ENCODE measurements at places on chromosomes 2 and 18.

- no peak for DNase-seq
Measured at GRCh38 chr2:128252501-128252900, 66.2 kb downstream of the HS6ST1 start.

DNA sequence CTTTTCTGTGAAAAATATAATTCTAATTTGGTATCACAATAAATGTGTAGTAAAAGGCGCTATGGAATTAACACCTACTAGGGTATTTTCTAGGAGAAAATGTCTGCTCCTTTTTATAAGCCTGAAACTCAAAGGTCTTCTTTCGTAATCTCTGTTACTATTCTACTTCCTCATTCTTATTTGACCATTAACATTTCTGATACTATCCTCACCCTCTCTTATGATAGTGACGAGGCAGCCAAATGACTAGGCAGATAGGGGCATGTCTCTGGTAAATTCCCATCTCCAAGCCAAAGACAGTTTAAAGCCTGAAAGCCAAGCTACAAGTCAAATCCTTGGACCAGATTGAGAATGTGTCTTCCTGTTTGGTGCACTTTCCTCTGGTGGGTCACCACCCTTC lies 251.7 kb downstream of the LRRTM4 start:
- DNase-seq = no peak

GRCh38 chr2:240213476-240214421 lies 73.3 kb upstream of the OTOS start:
- no peak for DNase-seq

- DNase-seq = no peak
Measured at GRCh38 chr2:178350051-178350450, 100.9 kb downstream of the PRKRA start.

GRCh38 chr2:100188326-100188725 lies 45.9 kb upstream of the AFF3 start:
- DNase-seq = no peak

DNA sequence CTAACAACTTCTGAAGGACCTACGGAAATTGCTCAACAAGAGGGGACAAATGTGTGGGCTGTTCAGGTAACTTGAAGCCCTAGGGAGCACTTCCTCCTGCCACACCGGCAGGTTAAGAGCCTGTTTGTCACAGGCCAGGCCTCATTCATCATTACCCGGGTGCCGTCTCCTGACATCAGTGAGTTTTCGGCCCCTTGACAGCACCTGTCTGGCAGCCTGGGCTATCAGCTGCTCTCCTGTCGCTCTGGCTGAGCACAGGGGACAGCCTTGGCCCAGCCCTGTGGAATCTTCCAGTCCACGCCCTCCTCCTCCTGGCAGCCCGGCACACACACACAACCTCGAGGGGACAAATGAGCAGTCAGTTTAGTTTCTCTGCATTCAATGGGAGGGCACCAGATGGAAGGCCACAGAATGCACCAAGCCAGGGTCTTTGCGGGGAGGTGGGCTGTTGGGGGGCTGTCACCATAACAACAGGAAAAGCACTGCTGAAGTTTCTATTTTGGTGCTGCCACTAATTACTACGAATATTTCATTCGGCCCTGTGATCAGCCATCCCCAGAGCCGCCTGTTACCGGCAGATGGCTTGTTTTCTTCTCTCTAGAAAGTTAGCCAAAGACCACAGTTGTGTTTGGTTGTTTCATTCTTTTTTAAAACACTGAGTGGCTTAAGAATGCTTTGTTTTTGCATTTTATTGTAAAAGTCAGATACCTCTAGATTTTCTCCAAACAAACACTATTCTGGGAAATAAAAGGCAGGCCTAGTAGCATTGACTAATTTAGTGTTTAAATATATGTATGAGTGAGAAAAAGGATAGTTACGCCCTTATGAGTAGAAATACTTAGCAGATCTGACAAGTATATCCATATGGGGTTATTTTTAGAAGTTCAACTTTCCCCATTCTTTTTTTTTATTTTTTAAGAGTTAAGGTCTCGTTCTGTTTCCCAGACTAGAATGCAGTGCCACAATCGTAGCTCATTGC lies 189.9 kb upstream of the NDUFV2 start:
- DNase-seq = no peak

GRCh38 chr2:182113334-182113733 lies 127.7 kb downstream of the PPP1R1C start:
- DNase-seq = no peak

GRCh38 chr18:77062518-77063003 lies 70.0 kb downstream of the MBP start:
- no peak for DNase-seq

GRCh38 chr2:129888896-129889295 lies 90.6 kb upstream of the RAB6C start:
- no peak for DNase-seq

DNA sequence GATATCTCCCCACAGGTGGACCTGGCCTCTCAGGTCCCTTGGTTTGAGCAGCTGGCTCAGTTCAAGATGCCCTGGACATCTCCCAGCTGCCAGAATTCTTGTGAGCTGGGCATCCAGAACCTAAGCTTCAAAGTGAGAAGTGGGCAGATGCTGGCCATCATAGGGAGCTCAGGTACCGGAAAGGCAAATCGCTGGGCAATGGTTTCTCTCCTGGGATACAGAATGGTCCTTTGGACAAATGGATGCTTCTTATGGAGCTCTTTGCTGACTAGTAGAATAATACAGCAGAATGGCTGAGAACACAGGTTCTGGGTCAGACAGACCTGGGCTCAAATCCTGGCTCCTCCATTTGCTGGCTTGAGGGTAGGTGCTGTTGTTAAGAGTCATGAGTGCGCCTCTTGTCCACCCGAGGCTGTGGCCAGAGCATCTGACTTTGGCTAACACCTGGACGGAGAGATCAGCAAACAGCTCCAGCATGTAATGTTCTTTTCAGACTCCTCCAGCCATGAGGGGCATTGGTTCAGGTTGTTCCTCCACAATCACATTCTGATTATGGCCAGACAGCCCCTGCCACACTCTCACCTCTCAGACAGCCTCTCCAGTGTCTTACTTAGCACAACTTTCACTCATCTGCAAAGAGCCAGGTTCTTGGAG lies 7.5 kb downstream of the ABCG8 start:
- DNase-seq = no peak

- no peak for DNase-seq
Measured at GRCh38 chr2:17482651-17483050, 35.6 kb downstream of the RAD51AP2 start.

GRCh38 chr2:61340242-61340641 lies 130.6 kb downstream of the USP34 start:
- no peak for DNase-seq

DNA sequence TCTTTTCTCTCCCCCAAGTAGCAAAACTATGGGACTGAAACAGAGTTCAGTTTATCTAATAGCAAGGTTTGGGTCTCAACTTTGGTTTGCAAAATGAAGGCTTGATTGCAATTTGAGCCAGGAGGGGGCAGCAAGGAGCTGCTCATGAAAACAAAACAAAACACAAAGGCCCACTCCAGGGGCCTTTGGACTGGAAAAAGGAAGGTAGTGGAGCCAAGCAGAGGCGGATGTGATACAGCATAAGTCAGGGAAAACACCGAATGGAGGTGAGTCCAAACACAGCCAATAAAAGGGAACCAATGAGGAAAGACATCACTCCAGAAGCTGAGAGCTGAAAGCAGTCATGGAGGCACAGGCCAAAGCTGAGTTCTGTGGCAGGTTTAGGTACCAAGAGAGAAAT lies 799.7 kb upstream of the ACVR2A start:
- DNase-seq = peak; percentile 35

DNA sequence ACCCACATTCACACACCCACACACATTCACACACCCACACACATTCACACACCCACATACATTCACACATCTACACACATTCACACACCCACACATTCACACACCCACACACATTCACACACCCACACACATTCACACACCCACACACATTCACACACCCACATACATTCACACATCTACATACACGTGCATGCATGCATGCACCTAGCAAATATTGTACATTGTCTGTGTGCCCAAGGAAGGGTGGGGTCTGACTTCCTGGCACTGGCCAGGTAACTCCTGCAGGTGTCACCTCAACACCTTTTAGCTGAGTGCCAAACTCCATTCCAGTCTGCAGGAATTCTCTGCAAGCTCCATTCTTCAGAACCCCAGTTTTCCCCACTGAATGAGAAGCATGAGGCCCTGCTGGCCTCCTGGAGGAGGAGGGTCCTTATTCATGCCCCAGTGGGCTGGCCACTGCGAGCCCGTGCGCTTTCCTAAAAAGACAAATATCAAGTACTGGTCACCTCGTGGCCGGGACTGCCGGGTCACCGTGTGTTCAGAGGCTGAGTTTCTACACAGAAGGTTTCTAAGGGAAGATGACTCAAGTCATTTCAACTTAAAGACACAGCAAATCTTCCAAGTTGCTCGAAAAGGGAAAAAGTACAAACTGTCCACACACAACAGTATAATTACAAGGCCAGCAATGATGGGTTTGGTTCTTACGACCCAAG lies 131.5 kb downstream of the HDAC4 start:
- peak; percentile 53 for DNase-seq

DNA sequence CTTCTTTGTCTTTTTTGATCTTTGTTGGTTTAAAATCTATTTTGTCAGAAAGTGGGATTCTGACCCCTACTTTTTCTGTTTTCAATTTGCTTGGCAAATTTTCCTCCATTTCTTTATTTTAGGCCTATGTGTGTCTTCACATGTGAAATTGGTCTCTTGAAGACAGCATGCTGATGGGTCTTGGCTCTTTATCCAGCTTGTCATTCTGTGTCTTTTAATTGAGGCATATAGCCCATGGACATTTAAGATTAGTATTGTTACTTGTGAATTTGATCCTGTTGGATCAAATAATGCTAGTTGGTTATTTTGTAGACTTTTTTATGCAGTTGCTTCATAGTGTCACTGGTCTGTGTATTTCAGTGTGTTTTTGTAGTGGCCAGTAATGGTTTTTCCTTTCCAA lies 26.3 kb upstream of the DSG1 start:
- DNase-seq = no peak

DNA sequence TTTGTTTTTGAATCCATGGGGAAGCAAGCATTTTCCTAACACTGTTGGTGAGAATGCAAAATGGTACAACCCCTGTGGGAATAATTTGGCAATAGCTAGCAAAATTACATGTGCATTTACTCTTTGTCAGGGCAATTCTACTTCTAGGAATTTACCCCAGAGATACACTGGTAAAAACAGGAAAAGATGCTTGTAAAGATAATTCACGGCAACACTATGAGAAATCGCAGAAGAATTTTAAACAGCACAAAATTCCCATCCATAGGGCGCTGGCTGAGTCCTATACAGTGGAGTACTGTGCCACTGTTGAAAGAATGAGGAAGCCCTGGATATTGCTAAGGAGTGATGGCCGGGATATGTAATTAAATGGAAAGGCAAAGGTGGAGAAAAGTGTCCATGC lies 75.8 kb downstream of the DGKD start:
- no peak for DNase-seq

DNA sequence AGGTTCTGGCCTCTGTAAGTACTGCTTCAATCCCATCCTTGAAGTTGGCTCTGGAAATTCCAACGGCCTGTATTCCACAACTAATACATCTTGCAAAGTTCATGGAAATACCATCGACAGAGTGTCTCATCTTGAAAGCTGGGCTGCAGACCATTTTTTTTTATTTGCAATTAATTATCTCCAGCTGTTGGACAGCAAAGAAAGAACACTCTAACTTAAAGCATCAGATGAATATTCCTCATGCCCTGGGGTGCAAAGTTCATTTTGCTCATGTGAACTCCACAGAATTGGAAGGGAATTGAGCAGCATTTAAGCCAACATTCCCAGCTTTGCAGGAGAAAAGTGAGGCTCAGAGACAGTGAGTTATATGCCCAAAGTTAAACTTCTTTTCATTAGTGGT lies 96.5 kb upstream of the PIEZO2 start:
- DNase-seq = no peak

- no peak for DNase-seq
Measured at GRCh38 chr2:133936601-133937000, 317.3 kb upstream of the MGAT5 start.

DNA sequence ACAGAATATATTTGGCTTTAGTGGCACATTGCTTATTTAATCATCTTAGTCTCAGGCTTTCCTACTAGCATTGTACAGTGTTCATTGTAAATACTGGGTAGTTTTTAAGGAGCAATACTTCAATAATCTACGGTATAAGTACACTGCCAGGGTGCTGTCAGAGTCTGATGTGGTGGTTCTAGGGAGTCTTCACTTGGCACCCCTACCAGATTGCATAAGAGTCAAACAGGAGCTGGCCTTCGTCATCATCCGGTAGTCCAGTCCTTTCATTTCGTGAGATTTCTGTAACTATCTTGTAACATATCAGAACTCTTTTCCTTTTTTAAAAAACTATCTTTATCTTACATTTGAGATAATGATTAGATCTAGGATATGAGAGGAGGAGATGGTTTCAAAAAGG lies 91.1 kb downstream of the ZNF532 start:
- no peak for DNase-seq

DNA sequence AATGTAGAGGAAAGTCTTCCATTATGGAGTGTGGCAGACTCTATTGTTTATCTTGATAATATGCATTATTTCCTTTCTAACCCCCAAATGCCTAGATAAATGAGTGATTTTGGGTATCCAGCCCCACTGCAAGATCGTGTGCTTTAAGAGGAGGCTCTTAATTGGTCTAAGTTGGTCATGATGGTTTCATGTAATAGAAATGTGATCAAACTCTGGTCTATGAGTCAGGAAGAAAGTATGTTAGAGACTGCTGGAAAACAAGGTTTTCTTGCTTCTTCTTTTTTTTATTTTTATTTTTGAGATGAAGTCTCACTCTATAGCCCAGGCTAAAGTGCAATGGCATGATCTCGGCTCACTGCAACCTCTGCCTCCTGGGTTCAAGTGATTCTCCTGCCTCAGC lies 344.5 kb upstream of the TNP1 start:
- no peak for DNase-seq

- no peak for DNase-seq
Measured at GRCh38 chr2:69067026-69067630, 54.1 kb downstream of the ANTXR1 start.

DNA sequence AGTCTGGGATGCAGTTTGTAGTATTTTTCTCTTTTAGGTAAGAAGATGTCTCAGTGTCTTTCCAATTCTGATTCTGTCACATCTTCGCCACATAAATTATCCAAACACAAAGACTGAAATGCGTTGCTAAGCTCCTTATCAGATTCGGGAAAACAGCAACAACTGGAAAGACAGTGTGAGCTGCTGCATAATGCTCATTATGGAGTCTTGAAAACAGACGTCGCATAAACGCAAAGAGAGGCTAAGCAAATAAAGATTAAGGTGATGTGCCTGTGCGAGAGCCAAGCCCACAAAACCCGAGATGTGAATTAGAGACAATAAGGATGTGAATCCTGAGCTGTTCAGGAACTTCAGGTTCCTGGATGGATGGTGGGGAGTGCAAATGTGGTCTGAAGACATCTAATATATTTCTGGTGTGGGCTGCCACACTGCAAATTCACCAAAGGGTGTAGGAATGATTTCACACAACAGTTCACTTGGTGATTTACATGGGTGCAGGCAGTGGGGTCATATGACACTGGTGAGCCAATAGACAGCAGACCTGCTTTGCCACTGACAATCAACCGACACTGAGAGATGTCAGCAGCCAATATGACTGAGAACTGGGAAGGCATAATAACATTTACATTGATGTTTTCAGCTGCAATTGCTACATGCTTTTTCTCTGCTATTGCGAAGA lies 195.8 kb downstream of the MTX2 start:
- no peak for DNase-seq

Data from stimulated activated CD4-positive, alpha-beta T cell treated with anti-CD3 and anti-CD28 coated beads, Interleukin-1b, Interleukin-23, amount 100 ng/mL, for 4 hours (primary cell).